ENCODE measurements at places on chromosomes 6 and 20.

DNA sequence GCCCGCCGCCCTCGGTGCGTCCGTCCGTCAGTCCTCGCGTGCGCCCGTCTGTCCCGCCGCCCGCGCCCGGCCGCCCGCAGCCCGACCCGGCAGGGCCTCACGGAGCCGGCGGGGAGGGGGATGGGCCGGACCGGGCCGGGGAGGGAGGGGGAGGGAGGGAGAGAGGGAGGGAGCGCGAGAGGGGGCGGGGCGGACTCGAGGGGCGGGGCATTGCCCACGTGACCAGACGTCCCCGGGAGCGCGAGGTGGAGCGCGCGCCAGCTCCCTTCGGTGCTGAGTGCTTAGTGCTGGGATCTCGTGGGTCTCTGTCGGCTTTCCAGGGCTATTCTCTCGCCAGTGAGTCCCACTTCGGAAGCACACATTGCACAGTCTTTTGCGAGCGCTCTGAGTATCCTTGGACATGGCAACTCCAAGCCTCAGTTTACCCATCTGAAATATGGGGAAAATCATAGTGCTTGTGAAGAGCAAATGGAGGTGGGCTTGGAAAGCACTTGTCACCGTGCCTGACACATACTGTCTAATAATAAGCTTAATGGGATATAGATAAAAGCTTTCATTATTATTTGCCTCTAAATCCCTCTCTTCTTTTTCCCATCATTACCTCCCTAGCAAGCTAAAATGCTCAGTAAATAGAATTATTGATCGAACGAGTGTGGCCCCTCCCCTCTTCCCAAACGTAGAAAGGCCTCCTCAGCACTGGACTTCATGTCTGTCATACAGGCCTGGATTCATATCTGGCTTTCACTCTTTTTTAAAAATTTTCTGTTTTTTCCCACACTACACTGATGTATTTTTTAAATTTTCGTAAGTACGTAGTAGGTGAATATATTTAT, at the start of gene NCOA6:
Gene NCOA6, minus strand, starts transcription at position 122 of the 833 bp plus-strand sequence. CDS start 43,296 bp downstream, outside the sequence.
- DNase-seq: peak; percentile 89

DNA sequence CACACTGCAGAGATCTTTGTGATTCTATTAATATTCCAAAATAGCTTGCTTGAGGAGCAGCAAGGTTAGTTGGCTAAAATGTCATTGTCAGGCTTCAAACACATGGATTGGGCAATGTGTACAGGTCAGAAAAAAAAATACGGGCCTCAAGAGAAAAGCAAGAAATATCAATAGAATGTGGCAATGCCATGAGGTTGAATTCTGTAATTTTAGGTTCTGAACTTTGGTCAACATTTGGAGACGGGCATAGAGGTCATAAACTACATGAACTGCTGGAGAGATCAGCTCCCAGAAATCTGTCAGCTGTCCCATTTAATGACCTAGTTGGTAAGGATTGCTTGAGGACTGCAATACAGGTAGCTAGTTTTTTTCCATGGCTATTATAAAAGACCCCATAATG, 445.8 kb downstream of the HTR1B start:
- no peak for DNase-seq

DNA sequence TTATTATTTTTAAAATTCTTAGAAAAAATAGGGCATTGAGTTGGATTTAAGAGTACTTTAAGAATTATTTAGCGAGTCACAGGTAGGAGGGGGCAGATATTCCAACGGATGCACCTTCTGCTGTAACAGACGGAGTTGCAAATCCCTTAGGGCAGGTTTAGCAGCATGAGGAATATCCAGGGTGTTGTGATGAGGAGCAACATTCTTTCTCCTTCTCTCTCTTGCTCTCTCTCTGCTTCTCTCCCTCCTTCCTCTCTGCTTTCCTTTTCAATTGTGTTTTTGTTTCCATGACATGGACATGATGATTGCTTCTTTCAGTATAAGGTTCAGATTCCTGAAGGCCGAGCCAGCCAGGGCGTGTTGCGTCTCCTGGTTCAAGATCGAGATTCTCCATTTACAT, 28.9 kb downstream of the CDH26 start:
- DNase-seq: no peak

- no peak for DNase-seq
These were observed 155.5 kb downstream of the SIM1 start for GRCh38 chr6:100309174-100309573.

DNA sequence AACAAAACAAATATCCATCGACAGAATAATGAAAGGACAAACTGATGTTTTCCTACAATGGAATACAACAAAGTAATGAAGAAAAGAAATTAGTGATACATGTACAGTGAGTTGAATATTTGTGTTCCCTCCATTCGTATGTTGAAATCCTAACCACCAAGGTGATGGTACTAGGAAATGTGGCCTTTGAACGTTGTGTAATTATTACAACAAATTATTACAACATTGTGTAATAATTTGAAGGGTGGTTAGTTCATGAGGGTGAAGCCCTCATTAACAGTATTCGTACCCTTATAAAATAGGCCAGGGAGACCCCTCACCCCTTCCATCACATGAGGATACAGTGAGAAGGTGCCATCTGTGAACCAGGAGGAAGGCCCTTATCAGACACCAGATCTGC, 339.4 kb downstream of the BMP2 start:
- DNase-seq: no peak

DNA sequence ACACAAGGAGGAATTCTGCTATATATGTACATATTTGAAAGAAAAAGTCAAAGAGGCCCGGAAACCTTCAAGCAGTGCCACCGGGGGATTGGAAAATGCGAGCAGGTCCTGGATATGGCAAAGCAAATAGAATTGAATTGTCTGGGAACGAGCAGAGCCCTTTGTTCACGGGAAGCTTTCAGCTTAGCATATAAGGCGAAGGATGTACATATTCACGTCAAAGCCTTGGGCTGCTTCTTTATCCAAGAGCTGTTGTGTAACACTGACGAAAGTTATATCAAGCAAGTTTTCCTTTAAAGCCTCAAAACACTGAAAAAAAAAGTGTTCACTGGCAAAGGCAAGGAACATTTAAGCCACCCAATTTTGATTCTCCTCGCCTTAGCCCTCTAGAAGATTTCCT, 171.0 kb downstream of the GPX5 start:
- no peak for DNase-seq

DNA sequence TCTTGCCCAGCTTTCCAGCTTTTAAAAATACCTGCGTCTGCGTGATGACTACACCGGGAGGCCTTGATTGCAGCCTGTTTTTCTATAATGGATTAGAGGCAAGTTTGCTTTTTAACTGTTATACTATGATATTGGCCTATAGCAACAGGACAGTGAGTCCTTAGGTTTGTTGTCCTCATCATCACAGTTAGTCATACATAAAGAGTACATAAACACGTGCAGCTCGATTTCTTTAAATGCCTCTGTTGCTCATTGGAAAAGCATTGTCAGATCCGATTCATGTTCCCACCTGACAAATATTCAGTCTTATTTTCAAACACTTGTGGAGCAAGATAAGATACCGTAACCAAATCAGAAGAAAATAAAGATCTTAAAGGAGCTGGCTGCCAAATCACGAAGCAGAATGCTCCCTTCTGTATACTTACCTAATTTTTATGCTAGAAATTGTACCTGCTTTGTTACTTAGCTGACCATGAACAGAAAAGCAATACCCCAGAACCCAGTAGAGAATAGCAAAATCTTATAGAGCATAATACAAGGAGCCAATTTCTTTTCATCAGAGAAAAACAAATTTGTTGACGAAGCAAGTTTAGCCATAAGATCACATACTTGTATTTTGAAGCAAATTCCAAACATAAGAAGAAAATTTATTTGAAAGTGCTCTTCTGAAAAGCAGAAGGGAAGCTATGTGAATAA, 100.4 kb downstream of the TMEM200A start:
- no peak for DNase-seq

GRCh38 chr6:108904741-108905140, 56.5 kb downstream of the ARMC2 start:
- no peak for DNase-seq

- DNase-seq: no peak
These were observed 120.1 kb downstream of the TCP11 start for GRCh38 chr6:35021004-35021403.

GRCh38 chr6:130758813-130759212, 68.4 kb upstream of the SMLR1 start:
- no peak for DNase-seq

DNA sequence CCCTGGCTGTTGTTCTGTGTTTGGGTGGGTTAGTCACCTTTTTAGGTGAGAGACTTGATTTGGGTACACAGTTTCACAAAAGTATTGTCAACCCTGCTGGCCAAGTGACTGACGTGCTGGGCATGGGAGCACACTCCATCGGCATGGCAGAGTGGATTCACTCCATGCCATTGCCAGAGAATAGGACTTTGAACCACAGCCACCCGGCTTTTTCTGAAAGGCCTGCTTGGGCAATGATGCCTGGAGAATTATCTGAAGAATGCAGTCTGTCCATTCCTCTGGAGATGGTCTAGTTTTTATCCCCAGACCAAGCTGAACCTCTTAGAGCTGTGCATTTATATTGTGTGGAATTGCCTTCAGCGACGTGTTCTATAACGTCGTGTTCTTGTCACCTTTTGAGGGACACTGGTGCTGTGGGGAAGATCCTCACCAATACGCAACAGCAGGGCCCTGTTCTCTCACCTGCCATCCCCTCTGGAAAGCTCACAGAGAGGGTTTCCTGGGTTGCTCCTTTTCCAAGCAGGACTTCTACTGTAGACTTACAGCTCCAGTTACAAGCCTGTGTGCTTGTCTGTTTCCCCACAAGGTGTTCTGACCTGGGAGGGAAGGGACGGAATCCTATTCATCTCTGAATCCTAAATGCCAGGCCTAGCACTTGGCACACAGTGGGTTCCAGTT, 183.4 kb upstream of the AKAP12 start:
- DNase-seq: peak; percentile 79

DNA sequence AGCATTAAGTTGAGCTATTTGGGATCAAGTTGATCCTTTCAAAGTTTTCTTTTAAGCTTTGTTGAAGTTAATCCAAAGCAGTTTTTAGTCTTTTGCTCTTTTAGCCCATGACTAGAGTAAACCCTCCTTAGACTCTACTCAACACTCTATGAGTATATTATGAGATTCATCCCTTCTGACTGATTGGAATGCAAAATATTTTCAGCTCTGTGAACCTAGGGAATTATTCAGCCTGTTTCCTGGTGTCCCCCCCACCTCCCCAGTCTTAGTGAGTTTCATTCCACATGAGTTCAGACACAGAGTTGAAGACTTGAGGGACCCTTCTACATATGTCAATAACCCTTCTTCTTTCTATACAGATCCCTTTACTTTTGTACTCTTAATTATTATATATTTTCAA, 413.7 kb downstream of the RFPL4B start:
- DNase-seq: no peak

- no peak for DNase-seq
These were observed 51.2 kb downstream of the VAPB start for GRCh38 chr20:58440021-58440767.

- DNase-seq: no peak
These were observed 65.3 kb upstream of the KCNK16 start for GRCh38 chr6:39387785-39388184.

DNA sequence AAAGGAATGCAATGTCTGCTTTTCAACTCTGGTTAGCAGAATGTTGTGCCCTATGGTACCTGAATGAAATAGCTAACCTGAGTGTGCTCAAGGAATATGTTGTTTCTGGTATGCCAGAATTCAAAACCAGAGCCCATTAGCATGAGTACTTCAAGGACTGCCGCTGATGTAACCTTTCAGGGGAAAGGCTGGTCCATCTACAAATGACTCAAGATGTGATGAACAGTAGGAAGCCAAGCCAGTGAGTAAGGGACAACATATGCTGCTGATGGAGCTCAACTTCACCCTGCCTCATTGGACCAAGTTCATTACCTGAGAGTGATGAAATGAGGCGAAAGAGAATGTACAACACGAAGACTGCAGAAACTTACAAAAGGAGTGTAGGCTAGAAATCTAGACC, 95.7 kb upstream of the BMP2 start:
- DNase-seq: no peak

DNA sequence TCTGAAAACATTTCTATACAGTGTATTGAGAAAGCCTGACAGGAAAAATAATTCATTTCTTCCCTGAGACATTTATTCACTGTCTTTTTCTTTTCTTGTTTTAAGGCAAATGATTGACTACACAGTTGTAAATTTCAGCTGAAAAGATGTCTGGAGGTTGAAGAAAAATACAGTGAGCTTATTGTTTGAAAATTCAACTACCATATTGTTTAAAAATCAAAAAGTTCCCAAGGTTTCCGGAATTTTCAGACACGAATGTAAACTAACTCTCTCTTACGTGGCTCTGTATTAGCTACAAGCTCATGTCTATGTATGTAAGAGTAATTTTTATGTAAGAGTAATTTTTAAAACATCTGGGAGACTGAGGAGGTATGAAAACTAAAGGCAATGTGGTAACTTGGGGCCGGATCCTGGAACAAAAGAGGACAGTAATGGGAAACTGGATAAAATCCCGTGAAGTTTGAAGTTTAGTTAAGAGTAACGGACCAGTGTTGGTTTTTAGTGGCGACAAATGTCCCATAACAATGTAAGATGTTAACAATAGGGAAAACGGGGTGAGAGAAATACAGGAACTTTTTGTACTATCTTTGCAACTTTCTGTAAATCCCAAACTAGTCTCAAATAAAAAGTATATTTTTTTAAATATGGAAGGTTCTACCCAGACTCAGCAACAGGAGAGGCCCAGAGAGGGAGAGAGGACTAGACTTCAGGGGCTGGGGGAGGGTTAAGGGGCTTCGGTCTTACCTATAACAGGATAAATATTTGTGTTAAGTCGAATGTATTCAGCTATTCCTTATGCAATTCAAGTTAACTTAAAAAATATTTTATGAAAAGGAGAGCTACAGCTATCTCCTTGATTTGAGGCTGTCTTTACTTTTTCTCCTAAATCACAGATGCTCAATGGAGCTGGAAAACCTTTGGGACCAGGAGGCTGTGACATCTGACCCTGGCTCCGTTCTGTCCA, 1.3 kb downstream of the PTGIS start:
- no peak for DNase-seq

- DNase-seq: no peak
These were observed 22.5 kb downstream of the CCDC167 start for GRCh38 chr6:37477191-37477590.

DNA sequence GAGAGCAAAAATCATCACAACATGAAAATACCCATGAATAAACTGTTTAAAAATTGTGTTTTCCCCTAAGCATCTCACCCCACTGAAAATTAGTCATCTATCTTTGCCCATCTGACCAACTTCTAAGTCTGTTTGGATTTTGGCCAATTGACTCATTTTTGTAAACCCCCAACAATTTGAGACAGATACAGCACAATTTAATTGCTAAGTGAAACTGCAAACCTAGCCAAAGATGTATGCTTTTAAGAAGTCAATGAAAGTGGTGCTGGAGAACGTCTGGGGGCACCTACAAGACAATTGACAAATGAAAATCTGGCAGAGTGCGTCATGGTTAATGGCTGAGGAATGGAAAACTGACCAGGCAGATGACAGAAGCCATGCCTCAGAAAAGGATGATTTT, 30.9 kb upstream of the SLC24A3 start:
- DNase-seq: no peak

GRCh38 chr20:35088231-35089145, 4.1 kb downstream of the TRPC4AP start:
- DNase-seq: no peak

- DNase-seq: no peak
These were observed 58.0 kb upstream of the OLIG3 start for GRCh38 chr6:137552146-137552545.

GRCh38 chr6:136521427-136521826, 28.8 kb downstream of the MAP7 start:
- no peak for DNase-seq

Measured in NCI-H1417 (cell line).